ENCODE measurements at places on chromosomes 7 and 10.

GRCh38 chr10:125120053-125120710 lies 40.2 kb downstream of the CTBP2 start:
- DNase-seq = no peak

GRCh38 chr10:42802876-42803275 lies 20.3 kb downstream of the BMS1 start:
- no peak for DNase-seq

DNA sequence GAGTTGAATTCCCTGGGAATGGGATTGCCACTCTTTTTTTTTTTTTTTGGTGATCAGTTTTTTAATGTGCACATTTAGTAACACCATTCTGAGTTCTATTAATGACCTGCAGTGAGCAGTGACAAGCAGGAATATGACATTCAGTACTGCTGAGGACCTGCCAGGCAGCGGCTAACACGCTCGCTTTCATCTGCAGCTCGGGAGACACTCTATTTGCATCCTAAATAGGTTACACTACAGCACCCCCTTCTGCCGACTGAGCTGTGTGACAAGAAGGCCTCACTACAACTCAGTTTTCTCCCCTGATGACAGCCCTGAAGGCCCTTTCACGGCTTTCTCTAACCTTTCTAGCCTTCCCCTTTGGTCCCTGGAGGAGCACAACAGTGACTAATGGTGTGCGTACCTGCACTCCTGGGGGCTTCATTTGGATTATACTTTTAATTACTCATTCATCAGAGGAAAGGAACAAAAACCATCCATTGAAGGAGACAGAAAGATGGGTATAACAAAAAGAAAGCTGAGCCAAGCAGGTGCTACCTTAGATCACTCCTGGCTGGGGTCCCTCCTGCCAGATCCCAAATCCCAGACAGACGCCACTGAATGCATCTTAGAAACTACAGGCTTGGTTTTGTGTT lies 872.4 kb downstream of the LRMDA start:
- DNase-seq = peak; percentile 45

- no peak for DNase-seq
These were observed 19.8 kb downstream of the KBTBD2 start for GRCh38 chr7:32871624-32872371.

- DNase-seq = no peak
These were observed 217.7 kb upstream of the AOAH start for GRCh38 chr7:36942025-36942424.

DNA sequence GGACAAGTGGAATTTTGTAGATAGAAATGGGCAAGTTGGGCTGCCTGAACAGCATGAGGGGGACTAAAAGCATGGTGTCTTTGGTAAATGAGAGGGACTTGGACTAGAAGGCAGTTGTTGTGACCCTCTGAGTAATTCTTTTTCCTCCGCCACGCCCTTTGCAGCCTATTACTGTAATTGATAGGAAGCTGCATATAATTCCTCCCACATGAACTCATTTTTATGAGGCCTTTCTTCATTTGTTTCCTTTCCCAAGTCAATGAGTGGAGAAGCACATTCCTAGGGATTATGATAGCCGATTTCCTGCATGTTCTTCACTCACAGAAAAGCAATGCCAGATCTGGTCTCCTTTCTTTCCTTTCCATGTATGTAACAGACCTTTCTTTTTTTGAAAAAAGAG lies 27.7 kb downstream of the ZSCAN25 start:
- no peak for DNase-seq

DNA sequence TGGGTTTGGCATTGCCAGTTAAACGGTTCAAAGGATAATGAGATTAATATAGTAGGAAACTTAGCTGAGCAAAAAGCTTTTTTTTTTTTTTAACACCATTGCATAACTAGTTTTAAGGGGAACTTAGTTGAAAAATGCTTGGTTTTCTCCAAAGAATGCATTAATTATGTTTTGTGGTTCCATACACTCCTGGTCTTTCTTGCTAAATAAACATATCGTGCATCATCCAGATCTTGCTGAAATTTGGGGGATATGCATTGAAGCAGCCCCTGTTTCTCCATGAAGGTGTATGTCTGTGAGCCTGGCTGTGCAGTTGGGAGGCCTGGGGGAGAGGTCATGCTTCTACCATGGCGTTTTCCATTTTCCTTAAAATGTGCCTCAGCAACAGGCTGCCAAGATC lies 558.2 kb upstream of the GALNT17 start:
- no peak for DNase-seq

- no peak for DNase-seq
These were observed 20.0 kb downstream of the RBM17 start for GRCh38 chr10:6108631-6109443.

GRCh38 chr7:23864973-23865372 lies 155.0 kb downstream of the STK31 start:
- no peak for DNase-seq

GRCh38 chr10:117462424-117462792 lies 80.1 kb upstream of the EMX2 start:
- DNase-seq = no peak

DNA sequence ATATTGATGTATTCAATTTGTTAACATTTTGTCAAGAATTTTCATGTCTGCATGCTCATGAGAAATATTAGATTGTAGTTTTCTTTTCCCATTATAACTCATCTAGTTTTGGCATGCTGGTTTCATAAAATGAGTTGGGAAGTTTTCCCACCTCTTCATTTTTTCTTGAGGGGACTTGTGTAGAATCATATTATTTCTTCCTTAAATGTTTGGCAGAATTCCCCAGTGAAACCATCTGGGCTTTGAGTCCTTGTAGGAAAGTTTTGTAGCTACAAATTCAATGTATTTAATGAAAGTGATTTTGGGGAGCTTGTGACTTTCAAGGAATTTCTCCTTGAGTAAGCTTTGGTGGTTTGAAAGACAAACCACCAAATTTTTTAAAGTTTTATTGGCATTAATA lies 173.2 kb downstream of the PHTF2 start:
- DNase-seq = no peak

- DNase-seq = no peak
These were observed 1.9 kb upstream of the SFRP4 start for GRCh38 chr7:37918526-37918925.

DNA sequence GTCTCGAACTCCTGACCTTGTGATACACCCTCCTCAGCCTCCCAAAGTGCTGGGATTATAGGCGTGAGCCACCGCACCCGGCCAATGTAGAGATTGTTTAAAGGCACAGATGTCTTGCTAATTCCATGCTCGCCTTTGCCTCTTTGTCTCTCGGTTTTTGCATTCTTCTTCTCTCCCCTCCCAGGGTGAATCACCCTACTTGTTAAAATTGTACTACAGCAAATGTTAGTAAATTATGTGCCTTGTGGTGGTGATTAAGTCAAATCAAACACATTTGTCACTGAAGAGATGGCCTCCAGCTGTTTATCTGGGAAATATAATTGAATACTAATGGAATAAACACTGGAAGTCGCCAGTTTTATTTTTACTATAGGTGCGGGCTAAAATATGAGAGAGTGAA lies 384.4 kb upstream of the AUTS2 start:
- no peak for DNase-seq

GRCh38 chr10:15122477-15123030 lies 25.4 kb downstream of the RPP38 start:
- DNase-seq = no peak

DNA sequence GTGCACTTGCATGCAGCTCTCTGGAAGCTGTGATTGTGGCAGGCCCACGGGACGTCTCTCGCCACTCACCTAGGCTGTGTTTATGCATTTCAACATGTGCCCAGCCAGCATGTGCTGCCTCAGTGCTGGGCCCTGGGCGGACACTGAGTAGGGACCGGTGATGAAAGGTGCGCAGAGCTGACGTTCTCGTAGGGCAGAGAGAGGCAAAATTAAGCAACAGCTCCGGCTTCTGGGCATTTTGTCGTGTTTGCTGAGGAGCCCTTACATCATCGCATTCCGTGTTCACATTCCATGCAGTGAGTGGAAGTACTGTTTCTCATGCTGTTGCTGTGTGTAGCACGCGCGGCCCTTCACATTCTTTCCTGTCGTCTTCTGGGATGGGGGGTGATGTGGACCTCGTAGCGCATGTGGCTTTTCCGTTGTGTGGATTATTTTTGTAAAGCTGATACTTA lies 50.5 kb downstream of the PRF1 start:
- peak; percentile 75 for DNase-seq

DNA sequence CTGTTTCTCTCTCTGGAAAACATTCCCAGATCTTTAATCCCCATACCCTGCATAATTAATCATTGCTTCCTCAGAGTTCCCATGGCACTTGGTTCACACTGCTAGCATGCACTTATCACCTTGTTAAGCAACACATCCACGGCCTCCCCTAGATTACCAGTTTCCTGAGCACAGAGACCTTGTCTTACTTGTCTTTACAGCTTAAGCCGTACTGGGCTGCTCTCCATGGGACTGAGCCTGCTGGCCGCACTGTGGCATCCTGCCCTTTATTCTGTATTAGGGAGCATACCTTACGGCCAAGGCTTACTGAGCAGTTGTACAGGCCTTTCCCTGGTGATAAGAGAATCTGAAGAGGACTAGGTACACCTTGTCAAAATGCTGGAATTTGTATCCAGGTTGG lies 190.2 kb downstream of the REEP3 start:
- DNase-seq = no peak

DNA sequence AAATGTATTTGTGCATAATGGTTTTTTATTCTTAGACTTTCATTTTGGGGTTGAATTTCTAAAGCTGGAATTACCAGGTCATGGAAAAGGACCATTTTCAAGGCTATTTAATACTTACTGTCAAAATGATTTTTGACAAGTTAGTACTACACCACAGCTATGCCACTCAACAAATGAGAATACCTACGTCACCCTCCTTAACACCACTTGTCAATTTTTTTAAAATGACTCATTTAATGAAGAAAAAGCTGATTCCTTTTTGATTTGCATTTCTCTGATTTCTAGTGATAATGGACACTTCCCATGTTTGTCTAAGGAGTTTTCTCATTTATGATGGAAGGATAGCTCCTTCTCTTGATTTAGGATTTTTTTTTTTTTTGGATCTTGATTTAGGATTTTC lies 63.3 kb downstream of the VSTM4 start:
- DNase-seq = no peak

DNA sequence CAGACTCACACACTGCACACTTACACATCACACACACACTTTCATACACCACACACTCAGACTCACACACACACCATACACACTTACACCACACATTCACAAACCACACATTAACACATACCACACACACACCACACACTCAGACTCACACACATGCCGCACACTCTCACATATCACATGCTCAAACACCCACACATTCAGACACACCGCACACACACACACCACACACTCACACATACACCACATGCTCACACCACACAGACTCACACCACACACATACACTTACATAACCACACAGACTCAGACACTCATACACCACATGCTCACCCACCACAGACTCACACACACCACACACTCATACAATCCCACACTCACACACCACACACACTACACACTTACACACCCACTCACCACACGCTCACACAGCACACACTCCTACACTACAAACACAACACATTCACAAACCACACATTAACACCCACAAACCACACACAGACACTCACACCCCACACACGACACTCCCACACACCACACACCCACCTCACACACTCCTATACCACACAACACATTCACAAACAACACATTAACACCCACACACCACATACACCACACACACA lies 125.4 kb downstream of the EVX1 start:
- DNase-seq = no peak

- DNase-seq = no peak
These were observed 63.7 kb upstream of the AOAH start for GRCh38 chr7:36787933-36788378.

- no peak for DNase-seq
These were observed 138.7 kb downstream of the MAPK8 start for GRCh38 chr10:48444861-48445841.

DNA sequence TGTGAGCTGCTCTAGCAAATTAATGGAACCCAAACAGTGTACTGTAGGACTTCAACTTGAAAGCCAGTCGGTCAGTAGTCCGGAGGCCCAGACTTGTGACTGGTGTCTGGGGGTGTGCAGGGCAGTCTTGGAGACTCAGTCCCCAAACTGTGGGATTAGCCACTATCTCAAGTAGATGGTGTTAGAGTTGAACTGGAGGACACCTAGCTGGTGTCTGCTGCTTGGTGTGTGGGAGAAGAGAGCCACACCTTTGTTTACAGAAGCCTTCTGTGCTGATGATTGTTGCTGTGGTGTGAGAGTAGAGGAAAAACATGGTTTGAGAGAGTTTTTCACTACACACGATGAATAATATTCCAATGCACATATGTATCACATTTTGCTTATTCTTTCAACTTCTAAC lies 47.4 kb downstream of the CUL2 start:
- DNase-seq = no peak

DNA sequence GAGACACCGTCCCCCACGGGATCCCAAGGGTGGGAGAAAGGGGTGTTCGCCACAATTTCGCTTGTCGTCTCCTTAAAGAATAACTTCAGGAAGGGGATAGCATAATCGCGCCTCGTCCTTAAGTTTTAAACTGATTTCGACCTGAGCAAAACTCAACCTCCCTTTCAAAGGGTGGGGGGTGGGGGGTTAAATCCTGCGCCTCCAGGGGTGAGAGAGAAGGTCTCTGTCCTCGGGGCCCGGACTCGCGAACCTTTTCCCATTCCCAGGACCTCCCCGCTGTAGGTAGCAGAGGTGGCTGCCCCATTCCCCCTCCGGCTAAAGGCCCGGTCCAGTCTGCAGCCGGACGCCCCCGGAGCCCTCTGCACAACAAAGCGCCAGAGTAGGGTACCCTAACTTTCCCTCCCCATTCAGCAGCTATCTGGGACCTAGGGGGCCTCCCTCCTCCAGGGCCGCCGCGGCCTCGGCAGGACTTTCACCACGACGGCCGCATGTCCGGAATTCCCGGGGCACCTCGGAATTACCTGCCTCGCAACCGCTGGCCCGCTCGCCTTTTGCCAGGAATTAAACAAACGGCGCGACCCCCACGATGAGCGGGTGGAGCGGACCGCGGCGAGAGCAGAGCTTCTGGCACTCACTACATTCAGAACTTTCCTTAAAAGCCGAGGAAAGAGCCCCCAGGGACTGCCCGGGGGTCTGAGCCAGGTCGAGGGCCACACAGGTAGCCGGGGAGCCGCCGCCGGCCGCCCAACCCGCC lies 1.7 kb downstream of the CDK6 start:
- no peak for DNase-seq

GRCh38 chr7:131688738-131689661 lies 132.6 kb upstream of the PODXL start:
- peak; percentile 29 for DNase-seq

DNA sequence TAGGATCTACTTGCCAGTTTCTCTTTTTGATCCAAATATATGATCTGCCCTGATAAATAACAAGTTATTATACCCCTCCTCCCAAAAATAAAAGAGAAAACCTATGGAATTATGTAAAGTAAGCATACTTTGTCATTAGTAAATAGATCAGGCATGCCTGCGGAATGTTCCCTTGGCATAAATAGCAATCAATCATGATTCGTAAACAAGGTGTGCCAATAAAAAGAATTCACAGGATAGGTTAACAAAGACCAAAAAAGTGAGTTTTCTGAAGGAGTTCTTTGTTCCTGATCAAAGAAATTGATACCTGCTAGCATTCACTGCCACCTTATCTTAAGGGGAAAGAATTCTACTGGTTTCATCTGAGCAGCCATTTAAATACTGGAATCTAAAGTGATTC lies 11.9 kb downstream of the ITGB1 start:
- no peak for DNase-seq

Measured in HFF-Myc (cell line).